ENCODE measurements at places on chromosomes 11 and 22. TPM values are rescaled to one million over a fixed set of nuclear protein-coding genes. Genes with fewer than 3 reads are reported as not detected.

DNA sequence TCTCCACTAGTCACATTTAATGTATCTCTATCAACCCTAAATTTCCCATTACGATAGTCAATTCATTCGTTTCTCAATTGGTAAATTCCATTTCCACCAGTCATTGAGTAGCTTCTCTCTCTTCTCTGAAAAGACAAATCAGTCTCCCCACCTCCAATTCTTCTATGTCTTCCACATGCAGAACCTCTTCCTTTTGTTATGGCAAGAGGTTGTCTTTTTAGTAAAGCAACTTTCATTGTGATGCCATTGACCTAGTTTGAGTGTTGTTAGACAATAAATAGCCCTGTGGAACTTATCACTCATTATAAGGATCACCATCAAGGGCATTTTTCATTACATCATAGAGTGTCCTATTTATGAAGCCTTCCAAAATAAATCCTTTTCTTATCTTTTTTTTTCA, 340.9 kb downstream of the LRRC4C start:
- DNase-seq = no peak
- no peak overlapping the region for H3K4me3 ChIP-seq
- no peak overlapping the region for H3K27ac ChIP-seq
- H3K4me1 ChIP-seq = no peaks in the 10 kb centered on the region

GRCh38 chr11:129453293-129453721, 77.7 kb downstream of the BARX2 start:
- no peak for DNase-seq
- no peak overlapping the region for H3K4me3 ChIP-seq

DNA sequence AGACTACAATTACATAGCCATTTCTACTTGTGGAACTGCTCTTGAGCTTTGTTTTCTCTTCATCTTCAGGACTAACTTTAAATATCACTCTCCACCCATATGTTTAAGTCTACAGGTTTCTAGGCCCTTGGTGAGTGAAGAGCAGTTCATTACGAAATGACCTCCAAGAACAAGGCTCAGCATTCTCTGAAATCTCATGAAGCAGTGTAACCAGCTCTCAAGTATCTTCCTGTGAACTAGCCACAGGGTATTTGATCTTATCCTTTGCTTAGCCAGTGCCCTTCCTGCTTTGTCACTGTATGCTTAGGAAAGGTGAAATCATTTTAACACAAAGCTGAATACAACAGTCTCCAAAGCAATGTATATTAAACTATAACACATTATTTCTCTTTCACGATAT, 20.4 kb upstream of the LYVE1 start:
- H3K27me3 ChIP-seq = no peaks in the 10 kb centered on the region
- no peak overlapping the region for H3K27ac ChIP-seq
- H3K36me3 ChIP-seq = no peaks in the 10 kb centered on the region
- H3K4me3 ChIP-seq = no peak overlapping the region
- H3K4me1 ChIP-seq = no peaks in the 10 kb centered on the region

The PKDREJ gene
- total RNA-seq = not detected

The OR10D3 gene
- total RNA-seq = not detected
